ENCODE measurements at places on chromosomes 5 and 9.

- H3K4me3 ChIP-seq: no peak overlapping the region
- H3K27ac ChIP-seq: no peak overlapping the region
- DNase-seq: no peak
- H3K27me3 ChIP-seq: no peaks in the 10 kb centered on the region
- H3K4me1 ChIP-seq: peaks cover 20% of the 10 kb centered on the region
These were observed 25.2 kb downstream of the TGFBR1 start for GRCh38 chr9:99130069-99130468.

DNA sequence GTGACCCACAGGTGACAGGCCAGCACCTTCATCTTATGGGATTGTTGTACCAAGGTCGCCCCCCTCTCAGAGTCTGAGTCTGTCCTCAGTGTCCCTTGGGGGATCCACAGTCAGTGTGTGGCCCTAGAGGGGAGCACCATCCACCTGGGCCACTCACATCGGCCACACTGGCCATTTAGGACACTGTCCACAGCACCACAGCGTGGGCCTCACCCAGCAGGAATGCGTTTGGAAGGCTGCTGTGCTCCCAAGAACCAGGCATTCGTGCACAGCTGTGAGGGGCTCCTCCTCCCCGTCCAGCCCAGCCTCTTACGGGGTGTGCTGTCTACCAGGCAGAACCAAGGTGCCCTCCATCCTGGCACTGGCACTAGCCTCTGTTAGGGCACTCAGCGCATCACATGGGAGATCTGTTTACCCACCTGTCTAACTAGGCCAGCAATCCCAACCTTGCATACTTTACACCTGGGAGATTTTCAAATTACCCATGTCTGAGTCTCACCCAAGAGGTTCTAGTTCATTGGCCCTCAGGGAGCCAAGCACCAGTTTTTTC lies 24.5 kb upstream of the UBE2QL1 start:
- H3K4me1 ChIP-seq: no peaks in the 10 kb centered on the region
- H3K4me3 ChIP-seq: no peak overlapping the region
- no peak overlapping the region for H3K27ac ChIP-seq
- DNase-seq: no peak

DNA sequence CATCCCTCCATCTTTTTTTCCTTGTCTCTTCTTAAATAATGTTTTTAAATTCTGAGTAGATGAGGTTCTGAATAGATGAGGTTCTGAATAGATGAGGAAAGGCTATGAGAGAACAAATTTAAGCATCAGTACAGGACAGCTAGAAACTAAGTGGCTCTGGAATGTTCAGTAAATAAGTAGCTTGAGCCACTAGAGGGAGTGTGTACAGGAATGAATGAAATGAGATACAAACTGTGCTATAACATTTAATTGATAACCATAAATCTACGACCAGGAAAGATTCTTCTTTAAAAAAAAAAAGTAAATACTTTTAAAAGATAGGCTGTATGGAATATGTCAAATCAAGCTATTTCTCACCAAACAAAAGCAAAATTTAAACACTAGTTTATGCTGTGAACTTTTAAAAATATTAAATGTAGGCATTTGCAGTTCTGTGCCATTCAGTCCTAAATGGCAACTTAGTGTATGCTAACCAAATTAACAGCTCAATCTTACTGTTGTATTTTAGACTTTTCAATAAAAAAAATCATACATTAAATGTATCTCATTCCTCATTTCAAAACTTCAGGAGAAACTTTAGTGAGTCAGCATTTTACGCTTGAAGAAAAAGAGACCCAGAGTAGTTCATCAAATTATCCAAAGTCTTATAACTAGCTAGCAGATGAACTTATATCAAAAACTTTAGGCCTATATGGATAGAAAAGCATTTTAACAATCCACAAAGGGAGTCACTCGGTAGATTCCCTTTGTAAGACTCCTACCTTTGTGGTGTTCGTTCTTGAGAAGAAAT lies 70.4 kb upstream of the SNX2 start:
- no peaks in the 10 kb centered on the region for H3K36me3 ChIP-seq
- H3K4me3 ChIP-seq: no peak overlapping the region
- no peak for DNase-seq
- H3K27ac ChIP-seq: no peak overlapping the region

DNA sequence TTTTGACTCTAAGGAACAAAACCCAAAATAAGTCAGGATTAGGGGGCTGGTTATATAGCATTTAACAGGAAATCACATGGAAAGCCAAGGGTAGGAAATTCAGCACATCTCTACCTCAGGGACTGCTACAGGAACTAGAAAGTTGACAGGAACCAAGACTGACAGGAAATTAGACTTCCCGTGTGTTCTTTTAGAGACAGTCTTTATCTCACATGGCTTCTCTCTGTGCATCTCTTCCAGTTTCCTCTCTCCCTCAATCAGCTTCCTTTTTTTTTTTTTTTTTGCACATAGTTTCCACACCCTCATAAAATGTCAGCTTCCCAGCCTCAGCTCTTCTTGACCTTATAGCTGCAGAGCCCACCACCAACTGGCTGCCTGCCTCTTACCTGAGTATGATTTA lies 4.8 kb downstream of the RECK start:
- no peak overlapping the region for H3K27ac ChIP-seq
- no peak overlapping the region for H3K4me3 ChIP-seq
- DNase-seq: no peak
- peaks cover 4% of the 10 kb centered on the region for H3K36me3 ChIP-seq
- peaks cover 45% of the 10 kb centered on the region for H3K4me1 ChIP-seq

DNA sequence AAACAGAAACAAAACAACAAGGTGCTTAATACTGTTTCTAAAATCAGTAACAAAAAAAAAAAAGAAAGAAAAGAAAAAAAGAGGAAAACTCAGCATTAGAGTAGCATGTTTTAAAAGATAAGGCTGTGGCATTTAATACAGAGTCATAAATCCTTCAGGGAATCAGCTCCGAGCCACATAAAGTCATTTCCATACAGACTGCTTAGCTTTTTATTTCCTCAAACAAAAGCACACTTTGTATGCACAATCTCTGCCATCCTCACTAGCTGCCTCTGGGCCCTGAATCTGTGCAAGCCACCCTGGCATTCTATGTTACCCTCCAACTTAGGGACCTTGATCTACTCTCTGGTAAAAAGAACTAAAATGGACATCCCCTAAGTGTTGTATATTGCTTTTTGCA lies 87.6 kb downstream of the SEMA6A start:
- peaks cover 28% of the 10 kb centered on the region for H3K36me3 ChIP-seq
- H3K27ac ChIP-seq: no peak overlapping the region
- peaks cover 27% of the 10 kb centered on the region for H3K4me1 ChIP-seq
- H3K27me3 ChIP-seq: no peaks in the 10 kb centered on the region

DNA sequence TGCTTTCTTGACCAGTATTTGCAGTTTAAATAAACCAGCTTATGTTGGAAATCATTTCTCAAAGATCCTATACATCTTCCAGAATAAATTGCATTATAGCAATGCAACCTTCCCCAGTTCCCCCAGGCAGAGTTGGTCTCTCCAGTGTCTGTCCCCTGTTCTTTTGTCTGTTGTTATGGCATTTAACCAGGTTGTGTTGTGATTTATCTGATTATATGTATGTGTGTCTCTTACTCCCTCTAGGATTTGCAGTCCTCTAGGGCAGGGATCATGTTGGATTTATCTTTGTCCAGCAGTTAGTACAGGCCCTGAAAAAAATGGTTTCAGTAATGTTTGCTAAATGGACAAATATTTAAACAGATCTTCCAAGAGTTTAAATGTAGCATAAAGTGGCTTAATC lies 17.3 kb downstream of the GARNL3 start:
- no peaks in the 10 kb centered on the region for H3K27me3 ChIP-seq
- no peaks in the 10 kb centered on the region for H3K4me1 ChIP-seq
- no peaks in the 10 kb centered on the region for H3K36me3 ChIP-seq
- DNase-seq: no peak
- no peak overlapping the region for H3K4me3 ChIP-seq

DNA sequence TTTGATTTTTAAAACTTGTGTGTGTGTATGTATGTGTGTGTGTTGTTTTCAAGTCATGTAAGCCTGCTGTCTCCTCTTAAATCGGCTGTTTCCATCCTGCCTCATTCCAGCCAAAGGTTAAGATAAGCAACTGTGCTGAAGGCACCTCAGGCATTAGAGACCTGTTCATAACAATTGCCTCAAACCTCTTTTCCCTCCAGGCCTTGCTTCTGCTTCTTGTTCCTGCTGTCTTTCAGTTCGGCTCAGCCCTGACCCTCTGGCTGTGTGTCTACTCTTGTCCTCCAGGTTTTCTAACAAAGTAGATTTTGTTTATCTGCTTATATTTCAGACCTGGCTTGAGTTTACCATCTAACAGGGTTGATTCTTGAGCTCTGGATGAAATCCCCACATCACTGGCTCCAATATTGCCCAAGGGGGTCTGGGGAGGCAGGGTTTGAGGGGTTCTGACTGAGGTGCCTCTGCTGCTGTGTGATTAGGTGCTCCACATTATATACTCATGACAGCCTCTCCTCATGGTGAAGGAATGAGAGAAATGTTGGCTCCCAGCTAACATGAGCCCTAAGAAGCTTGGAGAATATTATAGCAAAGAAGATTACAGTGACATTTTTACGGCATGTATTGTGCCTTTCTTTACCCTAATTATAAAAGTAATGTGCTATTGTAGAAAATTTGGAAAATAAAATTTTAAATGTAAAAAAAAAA lies 229.7 kb upstream of the PIK3R1 start:
- DNase-seq: no peak
- peak overlapping the region; percentile 65 for H3K27ac ChIP-seq
- no peak overlapping the region for H3K4me3 ChIP-seq

GRCh38 chr5:43037636-43038495 lies 2.3 kb downstream of the ANXA2R start:
- no peak overlapping the region for H3K27ac ChIP-seq
- H3K4me1 ChIP-seq: peaks cover 39% of the 10 kb centered on the region
- H3K4me3 ChIP-seq: peak overlapping the region; percentile 41
- peaks cover 87% of the 10 kb centered on the region for H3K27me3 ChIP-seq

DNA sequence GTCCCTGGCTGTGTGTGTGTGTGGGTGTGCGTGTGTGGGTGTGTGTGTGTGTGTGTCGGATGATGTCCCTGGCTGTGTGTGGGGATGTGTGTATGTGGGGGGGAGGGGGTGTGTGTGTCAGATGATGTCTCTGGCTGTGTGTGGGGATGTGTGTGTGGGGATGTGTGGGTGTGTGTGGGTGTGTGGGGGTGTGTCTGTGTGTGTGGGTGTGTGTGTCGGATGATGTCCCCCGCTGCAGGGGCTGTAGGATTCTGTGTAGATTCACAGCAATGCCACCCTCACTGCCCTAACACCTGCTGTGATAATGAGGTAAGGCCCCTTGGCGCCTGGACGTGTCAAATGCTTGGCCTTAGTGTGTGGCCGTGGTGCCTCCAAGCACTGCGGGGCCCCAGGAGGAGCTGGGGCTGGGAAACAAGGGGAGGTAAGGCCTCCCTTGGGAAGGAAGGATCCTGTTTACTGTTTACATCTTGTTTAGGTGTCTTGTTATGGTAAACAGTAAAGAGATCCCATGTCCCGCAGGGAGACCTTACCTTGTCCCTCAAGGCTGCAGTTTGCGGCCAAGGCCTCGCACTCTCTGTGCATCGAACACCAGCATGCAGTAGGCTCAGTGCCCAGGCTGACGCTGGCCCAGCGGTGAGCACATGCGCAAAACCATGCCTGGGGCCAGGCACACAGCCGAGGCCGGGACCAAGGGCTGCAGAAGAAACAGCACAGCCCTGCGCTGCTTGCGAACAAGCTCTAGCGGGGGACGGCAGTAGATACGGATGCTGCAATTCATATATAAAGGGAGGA lies 24.1 kb downstream of the AHRR start:
- H3K27ac ChIP-seq: no peak overlapping the region
- no peak overlapping the region for H3K4me3 ChIP-seq
- peaks cover 5% of the 10 kb centered on the region for H3K4me1 ChIP-seq
- peaks cover 39% of the 10 kb centered on the region for H3K27me3 ChIP-seq

DNA sequence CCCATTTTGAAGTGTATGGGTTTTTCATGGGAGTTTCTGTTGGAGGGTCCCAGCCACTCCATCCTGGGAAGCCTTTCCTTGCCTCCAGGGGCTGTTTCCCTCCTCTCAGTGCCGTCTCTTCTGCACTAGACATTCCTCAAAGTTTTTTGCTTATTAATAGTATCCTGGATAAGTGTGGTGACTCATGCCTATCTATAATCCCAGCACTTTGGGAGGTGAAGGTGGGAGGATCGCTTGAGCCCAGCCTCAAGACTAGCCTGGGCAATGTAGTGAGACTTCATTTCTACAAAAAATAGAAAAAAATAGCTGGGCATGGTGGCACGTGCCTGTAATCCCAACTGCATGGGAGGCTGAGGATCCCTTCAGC lies 43.1 kb downstream of the RALGPS1 start:
- H3K4me3 ChIP-seq: no peak overlapping the region
- no peaks in the 10 kb centered on the region for H3K27me3 ChIP-seq
- H3K27ac ChIP-seq: peak overlapping the region; percentile 52
- H3K36me3 ChIP-seq: no peaks in the 10 kb centered on the region

Measured in neural crest cell (in vitro differentiated cells).